ENCODE measurements at places on chromosomes 3 and 15.
A peak's percentile ranks its signal among the peaks of the same experiment; 100 is the strongest.

DNA sequence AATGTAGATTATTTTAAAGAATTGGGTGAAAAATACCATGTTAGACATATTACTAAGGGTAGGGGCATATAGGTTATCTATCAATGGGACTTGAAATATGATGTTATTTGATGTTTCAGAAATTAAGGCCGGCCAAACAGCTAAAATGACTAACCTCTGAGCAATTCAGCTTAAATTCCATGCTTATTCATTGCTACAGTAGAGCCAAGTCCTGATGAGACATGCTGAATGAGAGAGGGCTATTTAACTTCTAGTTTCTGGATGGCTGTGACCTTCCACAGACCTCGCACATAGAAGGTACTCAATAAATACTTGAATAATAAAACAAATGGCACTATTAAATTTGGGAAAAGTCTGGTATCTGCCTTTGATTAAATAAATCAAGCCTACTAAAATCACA is 175.6 kb upstream of the WNT5A start:
- no peak for DNase-seq

- no peak for DNase-seq
Measured at GRCh38 chr3:123805504-123805903, 78.6 kb downstream of the MYLK start.

- no peak for DNase-seq
Measured at GRCh38 chr3:118863731-118864322, 170.8 kb downstream of the IGSF11 start.

DNA sequence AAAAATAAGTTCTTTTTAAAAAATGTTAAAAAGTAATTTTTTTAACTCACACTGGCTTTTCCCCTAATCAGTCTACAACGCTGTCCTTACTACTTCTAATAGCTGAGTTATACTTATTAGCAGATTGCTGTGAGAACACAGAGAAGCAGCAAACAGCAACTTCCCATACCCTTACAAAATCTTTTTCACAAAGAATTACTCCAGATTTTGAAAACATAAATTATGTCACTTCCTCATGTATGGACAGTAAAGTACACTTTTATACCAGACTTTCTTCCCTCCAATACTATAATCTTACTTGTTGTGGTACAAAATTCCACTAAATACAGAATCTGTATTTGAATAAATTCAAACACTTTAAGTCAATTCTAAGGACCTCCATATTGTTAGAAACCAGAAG is 2.1 kb downstream of the PHC3 start:
- no peak for DNase-seq

DNA sequence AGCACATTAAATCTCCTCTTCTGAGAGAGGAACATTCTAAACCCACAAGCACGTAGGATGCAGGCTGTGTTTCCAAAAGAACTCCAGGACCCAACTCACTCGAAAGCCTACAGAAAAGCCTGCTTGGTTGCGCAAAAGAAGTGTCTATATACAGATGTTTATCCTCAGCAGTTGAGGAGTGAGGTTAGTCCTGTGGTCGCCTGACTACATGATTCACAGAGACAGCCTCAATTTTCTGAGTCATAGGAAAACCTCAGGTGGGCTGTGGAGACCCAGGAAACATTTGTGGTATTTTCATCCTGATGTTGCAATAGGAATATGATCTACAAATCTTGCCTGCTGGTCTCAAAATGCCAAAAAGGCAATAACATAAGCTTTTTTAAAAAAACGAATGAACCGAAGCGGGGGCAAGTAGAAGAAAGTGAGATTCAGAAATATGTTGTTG is 183.8 kb upstream of the THRB start:
- no peak for DNase-seq

GRCh38 chr3:32460031-32460749 is 42.5 kb downstream of the CMTM6 start:
- DNase-seq = no peak

DNA sequence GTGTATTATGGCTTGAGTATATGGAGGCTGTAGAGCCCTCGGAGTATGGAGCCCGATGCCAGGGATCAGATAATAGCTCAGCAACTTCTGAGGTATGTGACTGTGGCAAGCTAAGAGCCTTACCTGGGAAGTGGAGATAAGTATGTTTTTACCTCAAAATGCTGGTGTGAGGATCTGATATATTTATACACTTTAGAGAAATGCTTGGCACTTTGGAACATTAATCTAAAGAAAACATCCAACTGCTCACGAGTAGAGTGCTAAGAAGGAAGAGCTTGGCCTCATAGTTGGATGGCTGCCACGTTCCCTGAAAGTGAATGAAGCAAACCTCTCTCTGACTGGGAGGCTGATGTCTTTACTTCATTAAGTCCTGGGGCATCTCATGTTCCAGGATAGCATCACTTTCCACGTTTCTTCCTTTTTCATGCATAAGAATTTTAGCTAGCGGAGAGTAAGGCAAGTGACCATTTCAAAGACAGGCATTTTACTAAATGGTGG is 58.9 kb upstream of the GOLGA8J start:
- no peak for DNase-seq

DNA sequence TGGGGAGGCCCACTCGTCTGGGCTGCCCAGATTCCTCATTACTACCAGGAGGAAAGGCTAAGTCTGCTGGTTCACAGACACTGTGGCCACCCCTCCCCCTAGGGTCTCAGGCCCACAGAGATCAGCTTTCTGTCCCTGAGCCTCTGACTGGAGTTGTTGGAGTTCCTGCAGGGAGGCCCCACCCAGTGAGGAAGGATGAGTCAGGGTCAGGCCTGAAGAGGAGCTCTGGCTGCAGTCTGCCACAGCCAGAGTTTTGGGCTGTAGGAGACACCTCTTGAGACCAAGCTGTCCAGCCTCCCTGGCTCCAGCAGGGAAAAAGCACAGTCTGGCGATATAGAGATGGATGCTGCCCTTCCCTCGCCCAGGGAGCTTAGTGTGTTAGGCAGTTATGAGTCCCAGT is 720.9 kb upstream of the SEMA6D start:
- DNase-seq = no peak

GRCh38 chr3:13113346-13114330 is 40.4 kb upstream of the IQSEC1 start:
- DNase-seq = no peak

GRCh38 chr15:57867970-57868798 is 161.7 kb downstream of the POLR2M start:
- no peak for DNase-seq

- peak; percentile 36 for DNase-seq
Measured at GRCh38 chr3:16171009-16171408, 3.5 kb upstream of the GALNT15 start.

GRCh38 chr15:82966671-82967071 is 14.2 kb upstream of the HOMER2 start:
- DNase-seq = no peak

GRCh38 chr3:110620118-110620517 is 451.5 kb upstream of the NECTIN3 start:
- no peak for DNase-seq

- no peak for DNase-seq
Measured at GRCh38 chr3:115450036-115450435, 173.3 kb upstream of the GAP43 start.

DNA sequence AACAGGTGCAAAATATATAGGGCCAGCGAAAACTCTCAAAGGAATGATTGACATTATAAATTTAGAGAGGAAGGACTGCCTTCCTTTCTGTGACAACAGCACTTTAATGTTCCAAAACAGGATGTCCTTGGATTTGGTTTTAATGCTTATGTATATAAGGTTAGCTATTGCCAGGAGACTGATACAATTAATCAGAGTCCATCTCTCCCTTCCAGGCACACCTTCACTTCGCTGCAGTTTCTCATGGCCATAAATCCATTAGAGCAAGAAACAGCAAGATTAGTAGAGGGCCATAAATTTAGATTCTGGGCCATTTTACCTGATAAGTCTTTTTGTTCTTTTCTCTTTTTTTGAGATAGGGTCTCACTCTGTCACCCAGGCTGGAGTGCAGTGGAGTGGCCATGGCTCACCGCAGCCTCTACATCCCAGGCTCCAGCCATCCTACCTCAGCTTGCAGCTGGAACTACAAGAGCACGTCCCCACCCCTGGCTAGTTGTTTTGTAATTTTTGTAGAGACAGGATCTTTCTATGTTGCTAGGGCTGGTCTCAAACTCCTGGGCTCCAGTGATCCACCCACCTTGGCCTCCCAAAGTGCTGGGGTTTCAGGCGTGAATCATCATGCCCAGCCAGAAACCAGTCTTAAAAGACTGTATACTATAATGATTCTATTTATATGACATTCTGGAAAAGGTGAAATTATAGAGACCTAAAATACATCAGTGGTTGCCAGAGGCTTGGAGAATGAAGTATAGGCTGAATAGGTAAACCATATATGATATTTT is 15.7 kb upstream of the TFRC start:
- DNase-seq = no peak

DNA sequence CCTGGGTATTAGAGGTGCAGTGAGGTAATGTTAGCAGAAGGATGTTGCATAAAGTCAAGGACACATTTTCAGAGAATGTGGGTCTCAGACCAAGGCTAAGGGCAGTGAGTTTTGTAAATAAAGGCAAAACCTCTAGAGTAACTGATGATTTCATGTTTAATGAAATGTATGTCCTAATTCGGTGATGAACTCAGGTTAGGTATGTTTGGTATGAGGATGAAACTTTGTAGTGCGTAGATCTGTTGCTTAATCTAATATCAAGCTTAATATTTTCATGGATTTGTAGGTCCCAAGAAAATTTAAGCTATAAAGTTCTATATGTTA is 3.6 kb downstream of the USP50 start:
- no peak for DNase-seq

- peak; percentile 6 for DNase-seq
Measured at GRCh38 chr15:100784493-100785180, 95.0 kb upstream of the ALDH1A3 start.

- DNase-seq = no peak
Measured at GRCh38 chr3:73419942-73420341, 204.8 kb downstream of the PDZRN3 start.

- no peak for DNase-seq
Measured at GRCh38 chr3:38743043-38743442, 73.0 kb downstream of the SCN10A start.

DNA sequence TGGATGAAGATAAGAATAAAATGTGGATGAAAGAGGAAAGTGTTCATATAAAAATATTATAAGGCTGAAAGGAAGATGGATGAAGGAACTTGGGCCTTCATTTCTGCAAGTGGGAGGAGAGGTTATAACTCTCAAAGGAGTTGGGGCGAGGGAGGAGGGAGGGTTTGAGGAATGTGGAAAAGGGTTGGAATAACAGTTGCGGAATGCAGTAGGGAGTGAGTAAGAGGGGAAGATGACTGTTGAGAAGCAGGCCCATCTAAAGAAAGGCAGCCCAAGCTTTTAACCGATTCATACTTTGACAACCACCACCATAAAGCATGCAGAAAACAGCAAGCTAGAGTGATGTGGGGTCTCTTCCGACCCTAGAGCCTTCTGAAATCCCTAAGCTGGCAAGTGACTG is 8.3 kb upstream of the TM4SF4 start:
- no peak for DNase-seq

DNA sequence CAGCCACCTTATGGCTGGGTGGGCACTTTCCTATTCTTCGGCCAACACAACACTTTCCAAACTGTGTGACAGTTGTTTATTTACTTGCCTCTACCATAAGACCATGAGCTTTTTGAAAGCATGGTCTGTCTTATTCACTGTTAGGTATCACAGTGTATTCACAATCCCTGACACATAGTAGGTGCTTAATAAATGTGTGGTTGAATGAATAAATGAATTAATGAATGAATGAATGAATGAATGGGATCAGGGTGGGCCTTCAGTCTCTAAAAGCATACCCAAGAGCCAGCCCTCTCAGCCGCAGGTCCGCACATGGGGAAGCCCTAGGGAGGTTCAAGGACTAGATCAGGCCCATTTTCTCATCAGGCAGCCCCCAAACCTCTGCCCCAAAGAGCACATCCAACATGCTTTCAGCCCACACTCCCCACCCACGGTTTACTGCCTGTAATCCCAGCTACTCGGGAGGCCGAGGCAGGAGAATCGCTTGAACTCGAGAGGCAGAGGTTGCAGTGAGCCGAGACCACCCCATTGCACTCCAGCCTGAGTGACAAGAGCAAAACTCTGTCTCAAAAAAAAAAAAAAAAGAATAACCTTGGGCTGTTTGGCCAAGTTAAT is 95.9 kb downstream of the LIPC start:
- DNase-seq = no peak

- no peak for DNase-seq
Measured at GRCh38 chr3:105032541-105032940, 334.2 kb upstream of the ALCAM start.

DNA sequence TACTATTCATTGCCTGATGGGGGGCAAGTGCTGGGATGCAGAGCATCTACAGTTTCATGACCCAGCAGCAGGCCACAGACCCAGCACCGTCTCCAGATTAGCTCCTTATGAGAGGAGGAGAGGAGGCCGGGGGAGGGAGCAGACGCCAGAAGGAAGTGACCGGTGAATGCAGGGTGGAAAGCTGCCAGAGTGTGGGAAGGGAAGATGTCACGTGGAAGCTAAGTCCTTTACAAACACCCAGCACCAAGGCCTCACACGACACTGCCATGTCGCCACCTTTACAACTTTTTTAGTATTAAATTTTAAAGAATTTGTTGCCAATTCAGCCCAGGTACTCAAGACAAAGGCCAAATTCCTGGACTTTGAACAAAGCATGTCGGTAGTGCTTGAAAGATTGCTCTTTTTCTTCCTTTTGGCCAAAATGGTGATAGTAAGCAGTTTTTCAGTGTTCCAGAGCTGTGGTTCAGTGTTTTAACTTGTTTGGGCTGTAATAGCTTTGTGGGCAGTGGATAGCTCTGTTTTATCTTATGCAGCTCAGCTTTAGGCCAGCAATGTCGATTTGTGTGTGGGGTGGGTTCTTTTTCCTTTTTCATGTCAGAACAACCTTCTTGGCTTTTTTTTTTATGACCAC is 58.2 kb downstream of the ZBTB38 start:
- DNase-seq = peak; percentile 81

GRCh38 chr3:77321646-77322045 is 281.7 kb downstream of the ROBO2 start:
- DNase-seq = no peak

DNA sequence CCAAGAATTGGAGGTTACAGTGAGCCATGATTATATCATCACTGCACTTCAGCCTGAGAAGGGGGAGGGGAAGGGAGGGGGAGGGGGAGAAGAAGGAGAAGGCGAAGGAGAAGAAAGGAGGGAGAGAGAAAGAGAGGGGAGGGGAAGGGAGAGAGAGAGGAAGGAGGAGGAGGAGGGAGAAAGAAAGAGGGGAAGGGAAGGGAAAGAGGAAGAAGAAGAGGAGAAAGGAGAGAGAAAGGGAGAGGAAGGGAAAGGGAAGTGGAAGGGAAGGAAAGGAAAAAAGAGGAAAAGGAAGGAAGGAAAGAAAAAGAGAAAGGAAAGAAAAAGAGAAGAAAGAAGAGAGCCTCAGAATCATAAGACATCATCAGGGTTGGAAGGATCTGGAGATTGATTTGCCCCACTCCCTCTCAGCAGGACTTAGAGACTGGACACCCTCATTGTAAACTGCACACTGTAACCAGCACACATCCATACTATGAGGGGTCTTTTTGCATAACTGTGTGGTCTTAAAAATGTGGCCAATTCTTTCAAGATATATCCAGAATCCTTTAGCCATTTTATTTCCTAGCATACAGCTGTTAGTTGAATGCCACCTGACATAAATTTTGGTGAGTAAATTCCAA is 130.9 kb downstream of the CMSS1 start:
- no peak for DNase-seq

All from left lobe of liver (tissue), 2 donors.